ENCODE measurements at places on chromosomes 13 and 19. TPM values are rescaled to one million over a fixed set of nuclear protein-coding genes. Genes with fewer than 3 reads are reported as not detected.
A peak's percentile ranks its signal among the peaks of the same experiment; 100 is the strongest.

GRCh38 chr13:98216135-98216565 is 39.1 kb upstream of the RNF113B start:
- DNase-seq, result no peak

DNA sequence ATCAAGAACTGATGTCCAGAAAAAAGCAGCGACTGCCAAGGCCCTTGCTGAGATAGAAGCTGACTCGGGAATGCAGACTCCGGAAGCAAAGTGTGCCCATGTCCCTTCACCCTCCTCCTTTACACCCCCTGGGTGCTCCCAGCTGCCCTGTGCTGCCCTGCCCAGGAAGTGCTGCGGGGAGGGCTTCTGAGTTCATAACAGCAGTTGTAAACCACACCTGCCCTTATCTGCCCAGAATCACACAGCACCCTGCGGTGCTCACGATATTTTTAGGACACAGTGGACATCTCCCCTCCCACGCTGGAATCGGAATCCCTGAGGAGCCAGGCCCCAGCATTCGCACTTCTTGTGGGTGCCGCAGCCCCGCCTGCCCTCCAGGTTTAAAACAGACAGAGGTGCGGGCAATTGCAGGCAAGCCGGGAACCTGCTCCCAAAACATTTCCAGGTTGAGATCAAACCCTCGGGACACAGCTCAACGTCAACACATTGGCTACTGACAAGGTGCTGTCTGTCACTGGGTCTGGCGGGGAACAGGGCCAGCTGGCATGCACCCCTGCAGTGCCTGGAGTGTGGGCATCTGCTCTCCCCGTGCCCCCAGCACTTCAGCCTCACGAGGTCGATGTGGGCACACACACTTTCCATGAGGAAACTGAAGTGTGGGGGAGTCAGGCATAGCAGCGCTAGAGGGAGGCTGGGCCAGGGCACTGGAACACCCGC is 36.8 kb downstream of the RAB20 start:
- no peak for DNase-seq

- no peak for DNase-seq
Observed at GRCh38 chr13:101611491-101612475, 159.3 kb downstream of the ITGBL1 start.

- DNase-seq, result no peak
Observed at GRCh38 chr13:94656766-94657165, 55.1 kb downstream of the GPR180 start.

GRCh38 chr19:49851456-49852259 is 699 bp downstream of the PTOV1 start:
- DNase-seq, result no peak

- no peak for DNase-seq
Observed at GRCh38 chr13:86121881-86122280, 322.7 kb upstream of the SLITRK6 start.

DNA sequence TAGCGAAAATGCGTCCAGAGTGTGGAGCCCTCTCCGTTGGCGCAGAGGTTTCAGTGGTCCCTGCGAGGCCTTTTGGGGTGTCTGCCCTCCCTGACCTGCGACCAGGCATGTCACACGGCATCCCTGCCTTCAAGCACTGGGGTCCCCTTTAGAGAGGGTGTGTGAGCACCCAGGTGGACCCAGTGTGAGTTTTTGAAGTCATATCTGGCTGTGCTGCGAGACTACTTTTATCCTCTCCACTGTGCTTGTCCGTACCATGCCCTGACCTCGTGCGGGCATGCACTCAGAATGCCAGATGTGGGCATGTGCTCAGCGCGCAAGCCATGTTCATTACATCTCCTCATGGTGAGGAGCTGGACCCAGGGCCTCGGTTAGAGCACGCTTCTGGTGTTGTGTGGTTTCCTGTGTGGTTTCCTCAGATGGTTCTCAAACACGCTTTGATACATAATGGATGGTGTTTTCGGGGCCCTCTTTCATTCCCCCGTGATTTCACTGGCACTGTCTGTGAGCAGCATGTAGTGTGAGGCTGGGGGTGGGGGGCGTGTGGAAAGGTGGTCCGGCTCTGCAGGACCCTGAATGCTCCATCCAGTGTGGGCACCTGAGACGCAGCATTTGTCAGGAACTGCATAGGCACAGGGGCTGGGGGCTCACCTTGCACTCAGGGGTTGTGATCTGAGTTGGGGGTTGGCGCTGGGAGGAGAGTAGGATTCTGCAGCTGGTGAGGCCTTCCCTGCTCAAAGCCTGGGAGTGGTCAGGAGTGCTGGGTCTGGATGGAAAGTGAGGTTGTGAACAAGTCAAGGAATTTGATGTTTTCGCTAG is 2.3 kb downstream of the TFDP1 start:
- DNase-seq, result no peak

DNA sequence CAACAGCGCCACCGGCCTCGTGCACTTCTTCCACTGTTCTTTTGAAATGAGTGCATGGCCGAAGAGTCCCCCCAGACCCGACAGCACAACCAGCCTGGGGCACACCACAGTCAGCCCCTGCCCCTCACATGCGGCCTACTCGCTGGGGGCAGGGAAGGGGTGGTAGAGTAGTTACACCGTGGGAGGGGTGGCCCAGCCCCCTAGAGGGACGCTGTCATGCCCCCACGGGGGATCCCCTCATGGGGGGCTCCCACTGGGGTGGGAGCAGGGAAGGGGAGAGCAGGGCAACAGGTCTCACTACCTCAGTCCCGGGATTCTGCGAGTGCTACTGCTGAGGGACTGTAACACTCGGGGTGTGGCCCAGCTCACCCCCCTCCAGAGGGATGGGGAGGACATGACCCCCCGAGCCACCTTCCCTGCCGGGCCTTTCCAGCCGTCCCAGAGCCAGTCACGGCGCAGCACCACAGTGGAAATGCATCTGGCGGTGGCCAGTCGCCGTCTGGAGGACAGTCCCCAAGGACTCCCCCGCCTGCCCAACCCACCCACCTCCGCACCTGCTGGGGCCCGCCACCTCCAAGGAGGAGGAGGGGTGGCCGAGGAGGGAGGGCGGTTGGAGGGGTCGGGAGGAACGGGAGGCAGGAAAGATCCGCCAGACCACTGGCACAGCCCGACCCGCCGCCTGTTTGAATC is 84.6 kb upstream of the ZNF254 start:
- DNase-seq, result no peak

DNA sequence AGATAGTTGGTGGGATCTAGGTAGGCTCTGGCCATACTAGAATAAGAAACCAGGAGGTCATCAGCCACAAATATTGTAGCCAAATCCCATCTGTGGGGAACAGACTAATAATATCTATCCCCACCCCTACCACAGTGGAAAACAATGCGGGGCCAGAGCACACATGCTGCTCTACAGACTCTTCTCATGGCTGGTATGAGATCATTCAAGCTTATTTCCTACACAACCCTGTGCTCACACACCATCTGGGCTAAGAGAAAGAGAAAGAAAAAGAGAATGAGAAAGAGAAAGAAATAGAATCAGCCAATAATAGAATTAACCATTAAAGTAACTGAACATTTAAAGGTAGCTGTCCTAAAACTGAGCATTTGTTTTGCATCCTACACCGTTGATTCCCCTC is 1268.4 kb upstream of the SPRY2 start:
- no peak for DNase-seq

GRCh38 chr13:47886314-47886713 is 114.8 kb downstream of the SUCLA2 start:
- DNase-seq, result no peak

GRCh38 chr13:51111997-51112396 is 923 bp upstream of the C13orf42 start:
- no peak for DNase-seq

GRCh38 chr13:40190641-40191100 is 475.8 kb downstream of the FOXO1 start:
- peak; percentile 14 for DNase-seq

- DNase-seq, result no peak
Observed at GRCh38 chr13:73631411-73631810, 502.8 kb downstream of the KLF12 start.

- DNase-seq, result no peak
Observed at GRCh38 chr19:3514930-3515329, 8.8 kb downstream of the FZR1 start.

Gene CEACAM4
- polyA plus RNA-seq, result 0.16 TPM

Gene MISP3
- 9.2 TPM for polyA plus RNA-seq

Gene SIGLEC14
- polyA plus RNA-seq, result 1.6 TPM

Gene KLK14
- polyA plus RNA-seq, result 0.53 TPM

Gene STAP2
- 28.8 TPM for polyA plus RNA-seq

Gene CEACAM3
- not detected for polyA plus RNA-seq

Gene GPR183
- polyA plus RNA-seq, result 4.4 TPM

All from right renal pelvis (tissue), 4 donors.